ENCODE measurements at places on chromosomes 3 and 15. TPM values are rescaled to one million over a fixed set of nuclear protein-coding genes. Genes with fewer than 3 reads are reported as not detected.

The MEIS2 gene
- 9.7 TPM for total RNA-seq

GRCh38 chr15:95266451-95267061 lies 1035.2 kb downstream of the MCTP2 start:
- DNase-seq = no peak

DNA sequence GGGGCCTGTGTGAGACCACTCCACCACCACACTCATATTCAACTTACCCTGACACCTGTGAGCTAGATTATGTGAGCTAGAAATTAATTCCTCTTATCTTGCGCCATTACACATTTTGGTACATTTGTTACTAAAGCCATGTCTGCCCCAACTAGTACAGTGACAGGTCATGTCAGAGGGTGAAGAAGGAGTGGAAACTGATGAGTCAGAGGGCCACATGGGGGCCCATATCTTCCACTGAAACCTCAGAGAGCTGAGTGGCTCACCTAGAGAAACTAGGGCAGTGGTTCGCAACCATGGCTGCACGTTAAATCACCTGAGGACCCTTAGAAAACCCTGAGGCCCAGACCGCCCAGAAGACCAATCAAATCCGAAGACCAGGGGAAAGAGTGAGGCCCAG lies 15.7 kb upstream of the MEF2A start:
- DNase-seq = no peak

- no peak for DNase-seq
These were observed 16.6 kb upstream of the LOXL1 start for GRCh38 chr15:73909651-73910050.

The ZNF385D gene
- total RNA-seq = 1.1 TPM

All from endodermal cell (in vitro differentiated cells).